Left ventricle myocardium inferior (tissue), 1 donor: ENCODE measurements at places on chromosomes 13 and 19.

GRCh38 chr13:60211548-60211947 is 47.8 kb upstream of the DIAPH3 start:
- no peak for DNase-seq

DNA sequence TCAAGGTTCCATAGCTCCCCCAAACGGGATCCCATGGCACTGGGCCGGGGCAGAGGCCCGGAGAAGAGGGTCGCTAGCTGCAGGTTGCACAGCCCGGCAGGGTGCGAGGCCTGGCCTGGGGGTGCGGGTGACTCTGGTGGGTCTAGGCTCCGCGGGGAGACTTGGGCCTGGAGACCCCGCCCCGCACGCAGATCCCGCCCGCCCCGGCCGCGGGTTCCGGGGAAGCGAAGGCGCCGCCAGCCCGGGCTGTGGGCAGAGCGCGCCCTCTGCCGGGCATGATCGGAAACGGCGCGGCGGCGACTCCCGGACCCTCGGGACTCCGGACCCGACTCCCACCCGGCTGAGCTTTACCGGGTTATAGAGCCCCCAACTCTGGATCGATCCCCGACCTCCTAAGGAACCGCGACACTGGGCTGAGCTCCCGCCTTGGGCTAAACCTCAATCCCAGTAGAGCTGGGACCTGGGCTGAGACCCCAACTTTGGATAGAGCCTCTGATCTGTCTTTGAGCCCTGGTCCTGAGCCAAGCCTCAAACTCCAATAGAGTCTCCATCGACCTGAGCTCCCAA is 3.1 kb upstream of the TNFAIP8L1 start:
- peak; percentile 74 for DNase-seq

- DNase-seq: no peak
These were observed 53.5 kb upstream of the TNFRSF19 start for GRCh38 chr13:23516702-23517101.

- no peak for DNase-seq
These were observed 26.3 kb downstream of the UBXN6 start for GRCh38 chr19:4431296-4431695.

- no peak for DNase-seq
These were observed 80.8 kb downstream of the FREM2 start for GRCh38 chr13:38767506-38768265.

GRCh38 chr19:2062389-2062729 is 11.3 kb upstream of the MKNK2 start:
- no peak for DNase-seq

DNA sequence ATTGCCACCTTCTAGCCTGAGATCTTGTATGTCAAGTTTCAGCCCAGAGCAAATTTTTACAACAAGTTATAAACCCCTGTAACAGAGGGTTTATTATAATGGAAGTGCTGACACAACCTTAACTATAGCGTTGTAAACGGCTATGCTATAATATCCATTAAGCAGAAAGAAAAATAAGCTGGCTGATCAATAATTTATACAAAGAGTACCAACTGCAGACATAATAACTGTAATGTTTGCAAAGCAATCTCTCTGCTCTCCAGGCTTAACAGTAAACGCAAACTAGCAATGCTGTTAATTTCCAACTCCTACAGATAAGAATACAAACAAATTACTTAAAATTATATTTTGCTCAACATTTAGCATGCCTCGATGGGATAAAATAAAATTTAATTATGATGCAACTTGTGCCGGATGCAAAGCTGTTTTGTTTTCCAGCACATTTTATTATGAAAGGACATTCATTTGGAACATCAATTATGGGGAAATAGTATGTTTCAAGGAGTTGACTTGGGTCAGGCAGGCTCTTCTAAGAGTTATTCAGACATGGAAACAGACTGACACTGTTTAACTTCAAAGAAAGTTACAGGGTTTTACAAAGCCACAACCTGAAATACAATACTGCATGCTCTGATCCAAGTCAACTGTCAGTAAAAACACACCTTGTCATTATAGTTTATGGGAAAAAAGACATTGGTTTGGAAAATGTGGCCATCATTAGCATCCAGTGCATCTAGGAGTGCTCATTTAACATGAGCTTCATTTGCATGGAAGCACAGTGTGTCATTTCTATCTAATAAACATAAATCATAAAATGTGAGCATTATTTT is 6.6 kb upstream of the DACH1 start:
- DNase-seq: no peak

DNA sequence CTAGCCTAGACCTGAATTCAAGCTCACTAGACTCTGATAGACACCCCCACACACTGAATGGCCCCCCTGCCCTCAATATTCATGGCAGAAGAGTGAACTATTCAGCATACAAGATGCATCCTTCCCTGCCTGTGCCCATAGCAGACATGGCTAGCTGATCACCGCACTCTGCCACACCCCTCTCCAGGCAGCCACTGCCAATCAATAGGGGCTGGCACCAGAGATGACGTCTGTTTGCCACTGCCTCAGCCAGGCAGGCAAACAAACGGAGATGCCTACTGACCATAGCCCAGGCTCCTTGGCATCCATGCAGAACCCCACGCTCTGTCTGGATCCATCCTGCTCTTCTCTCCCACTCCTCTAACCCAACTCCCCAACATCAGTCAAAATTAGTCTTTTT is 13.8 kb upstream of the NPAS1 start:
- DNase-seq: no peak

DNA sequence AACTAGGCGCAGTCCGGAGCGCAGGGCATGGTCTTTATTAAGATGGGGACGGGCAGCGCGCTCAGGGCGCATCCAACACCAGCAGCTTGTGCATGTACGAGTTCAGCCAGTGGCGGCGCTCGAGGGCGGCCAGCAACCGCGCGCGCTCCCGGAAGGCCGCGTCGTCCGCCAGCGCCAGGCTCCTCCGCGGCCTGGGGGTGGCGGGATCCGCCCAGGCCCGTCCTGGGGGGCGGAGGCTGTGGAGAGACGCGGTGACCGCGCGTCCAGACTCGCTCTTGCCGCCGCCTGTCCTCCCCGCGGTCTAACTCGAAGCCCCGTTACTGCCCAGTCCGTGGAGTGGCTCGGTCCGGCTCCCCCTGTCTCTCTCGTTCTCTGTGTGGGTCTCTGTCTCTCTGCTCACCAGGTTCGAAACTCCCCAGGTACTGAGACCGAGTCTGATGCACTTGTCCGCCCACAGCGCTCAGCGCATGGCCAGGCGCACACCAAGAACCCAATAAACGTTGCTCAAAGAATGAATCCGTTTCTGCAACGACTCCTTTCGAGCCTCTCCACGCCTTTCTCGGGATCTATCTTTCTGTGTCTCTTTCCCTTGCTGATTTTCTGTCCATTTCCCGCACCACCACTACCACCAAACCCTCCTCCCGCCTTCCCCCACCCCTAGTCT is 702 bp downstream of the PTH2 start:
- peak; percentile 38 for DNase-seq

- no peak for DNase-seq
These were observed 1.7 kb downstream of the DPY19L3 start for GRCh38 chr19:32407004-32407992.

- no peak for DNase-seq
These were observed 7.7 kb downstream of the ZIC5 start for GRCh38 chr13:99963816-99964339.

GRCh38 chr13:48507021-48507420 is 25.9 kb downstream of the RCBTB2 start:
- no peak for DNase-seq

DNA sequence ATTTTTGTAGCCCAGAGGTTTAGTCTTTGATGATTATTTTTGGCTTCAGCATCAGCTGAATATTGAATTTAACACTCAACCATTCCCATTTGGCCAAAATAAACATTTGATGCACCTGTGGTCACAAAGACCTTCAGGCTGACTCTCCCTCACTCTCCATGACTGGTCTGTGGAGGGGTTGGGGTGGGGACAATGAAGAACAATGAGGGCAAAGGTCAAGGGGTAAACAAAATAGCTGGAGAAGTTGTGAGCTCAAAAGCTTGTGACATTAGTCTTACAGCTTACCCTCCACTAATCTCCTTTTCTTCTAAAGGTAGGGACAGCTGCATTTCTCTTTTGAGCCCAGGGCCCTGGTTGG is 86.9 kb downstream of the SLC15A1 start:
- no peak for DNase-seq

DNA sequence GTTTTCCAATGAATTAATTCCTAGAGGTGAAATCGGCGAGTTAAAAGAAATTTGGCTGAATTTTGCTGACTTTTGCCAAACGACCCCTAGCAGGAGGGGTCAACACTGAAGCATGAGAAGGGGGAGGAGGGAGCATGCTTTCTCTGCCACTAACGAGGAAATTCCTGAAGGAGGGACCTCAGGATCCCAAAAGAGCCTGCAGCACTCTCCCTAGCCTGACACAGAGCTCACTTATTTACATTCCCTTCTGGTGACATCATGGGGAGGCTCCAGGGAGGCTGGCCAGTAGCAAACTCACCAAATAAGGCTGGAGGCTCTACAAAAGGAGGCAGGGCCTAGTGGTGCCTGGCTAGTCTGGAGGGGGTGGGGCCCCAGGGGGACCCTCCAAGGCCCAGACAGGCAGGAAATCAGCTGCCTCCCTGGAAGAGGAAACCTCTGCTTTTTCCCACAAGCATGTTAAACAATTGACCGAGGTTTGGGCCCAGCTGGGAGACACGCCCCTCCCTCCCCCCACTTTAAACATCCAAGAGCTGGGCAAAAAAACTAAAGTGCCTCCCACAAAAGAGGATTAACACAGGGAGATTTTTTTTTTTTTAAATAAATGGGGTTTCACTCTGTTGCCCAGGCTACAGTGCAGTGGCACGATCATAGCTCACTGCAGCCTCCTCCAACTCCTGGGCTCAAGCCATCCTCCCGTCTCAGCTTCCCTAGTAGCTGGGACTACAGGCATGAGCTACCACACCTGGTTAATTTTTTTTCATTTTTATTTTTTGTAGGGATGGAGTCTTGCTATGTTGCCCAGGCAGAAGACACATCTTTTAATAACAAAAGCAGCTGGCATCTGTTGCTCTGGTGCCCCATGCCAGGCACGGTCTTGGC is 2.1 kb downstream of the DAPK3 start:
- peak; percentile 91 for DNase-seq

DNA sequence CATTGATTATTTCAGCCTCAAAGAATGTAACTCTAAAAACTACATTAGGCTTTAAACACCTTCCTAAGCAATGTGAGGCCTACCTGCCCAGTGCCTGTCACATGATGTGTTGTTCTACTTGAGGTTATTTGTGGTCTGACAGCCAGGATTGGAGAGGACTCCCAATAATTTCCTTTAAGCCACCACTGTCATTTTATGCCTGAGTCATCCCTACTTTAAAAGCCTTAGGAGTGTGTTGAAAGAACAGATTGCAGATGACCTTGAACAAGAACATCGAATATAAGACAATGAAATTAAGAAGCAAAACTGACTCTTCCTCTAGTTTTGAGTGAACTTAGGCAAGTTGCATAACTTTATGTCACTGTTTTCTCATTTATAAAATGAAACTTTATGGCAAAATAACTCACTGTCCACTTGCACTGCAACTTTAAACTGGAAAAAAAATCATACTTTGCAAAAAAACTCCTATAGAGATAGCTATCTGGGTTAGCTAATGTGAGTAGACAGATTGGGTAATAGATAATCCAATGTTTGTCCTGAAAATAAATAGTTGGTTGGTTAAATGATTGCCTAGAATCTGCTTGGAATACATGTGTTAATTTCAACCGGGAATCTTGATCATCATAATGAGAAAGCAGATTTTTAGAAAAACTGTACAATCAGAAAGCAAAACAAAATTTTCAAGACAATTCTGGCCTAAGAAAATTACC is 361.2 kb downstream of the SUCLA2 start:
- DNase-seq: no peak

GRCh38 chr19:35115177-35115951 is at the start of gene FXYD3:
FXYD3 (plus strand) TSS chr19:35115823; CDS start chr19:35119377, 3,554 bp downstream.
- DNase-seq: no peak

- DNase-seq: no peak
These were observed 26.5 kb downstream of the MYCBP2 start for GRCh38 chr13:77300176-77301037.

- no peak for DNase-seq
These were observed 118.7 kb upstream of the MCF2L start for GRCh38 chr13:112850273-112850672.

DNA sequence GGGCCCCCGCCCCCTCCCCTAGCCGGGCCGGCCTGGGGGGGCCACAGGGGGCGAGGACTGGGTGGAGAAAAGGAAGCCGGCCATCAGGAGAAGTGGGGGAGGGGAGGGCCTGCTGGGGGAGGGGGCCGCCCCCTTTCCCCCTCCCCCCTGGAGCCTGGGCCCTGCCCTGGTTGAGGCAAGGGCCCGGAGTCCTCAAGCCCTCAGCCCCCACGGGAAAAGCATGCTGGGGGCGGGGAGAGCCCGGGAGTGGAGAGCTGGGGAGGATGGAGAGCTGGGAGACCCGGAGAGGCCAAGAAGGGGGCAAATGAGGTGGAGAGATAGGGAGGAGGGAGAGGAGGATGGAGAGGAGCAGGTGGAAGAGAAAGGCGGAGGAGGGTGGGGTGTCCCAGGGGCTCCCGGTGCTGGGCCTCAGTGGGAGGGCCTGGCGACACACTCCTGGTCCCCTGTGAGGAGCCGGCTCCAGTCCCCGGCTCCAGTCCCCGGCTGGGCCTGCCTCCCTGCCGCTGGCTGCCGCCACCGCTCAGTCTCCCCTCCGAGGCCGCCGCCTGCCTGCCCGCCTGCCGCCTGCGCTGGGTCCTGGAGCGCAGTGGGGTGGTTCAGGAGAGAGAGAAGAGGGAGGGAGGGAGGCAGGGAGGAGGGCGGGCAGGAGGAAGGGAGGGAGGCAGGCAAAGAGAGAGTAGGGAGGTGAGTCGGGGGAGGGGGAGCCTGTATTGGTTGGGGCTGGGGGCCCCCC is at the start of gene GRIK5:
Gene GRIK5 (minus strand): TSS at position 588 of the 733 bp plus-strand sequence. CDS start 4,436 bp downstream, outside the sequence.
- no peak for DNase-seq

DNA sequence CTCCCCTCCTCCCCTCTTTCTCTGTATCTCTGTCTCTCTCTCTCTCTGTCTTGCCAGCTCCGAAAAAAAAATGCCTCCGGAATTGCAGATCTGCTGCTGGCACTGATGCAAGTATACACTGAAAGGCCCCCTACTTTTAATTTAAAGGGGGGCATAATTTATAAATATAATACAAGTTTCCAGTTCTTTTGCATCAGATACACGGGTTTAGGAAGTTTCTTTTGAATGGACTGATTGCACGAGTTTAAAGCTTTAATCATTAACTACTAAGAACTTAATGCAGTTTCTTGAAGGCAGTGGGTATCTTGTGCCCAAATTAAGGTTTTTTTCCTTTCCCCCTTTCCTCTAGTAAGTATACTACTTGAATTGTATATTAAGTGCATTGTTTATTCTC is 1.4 kb downstream of the FGF9 start:
- DNase-seq: no peak

DNA sequence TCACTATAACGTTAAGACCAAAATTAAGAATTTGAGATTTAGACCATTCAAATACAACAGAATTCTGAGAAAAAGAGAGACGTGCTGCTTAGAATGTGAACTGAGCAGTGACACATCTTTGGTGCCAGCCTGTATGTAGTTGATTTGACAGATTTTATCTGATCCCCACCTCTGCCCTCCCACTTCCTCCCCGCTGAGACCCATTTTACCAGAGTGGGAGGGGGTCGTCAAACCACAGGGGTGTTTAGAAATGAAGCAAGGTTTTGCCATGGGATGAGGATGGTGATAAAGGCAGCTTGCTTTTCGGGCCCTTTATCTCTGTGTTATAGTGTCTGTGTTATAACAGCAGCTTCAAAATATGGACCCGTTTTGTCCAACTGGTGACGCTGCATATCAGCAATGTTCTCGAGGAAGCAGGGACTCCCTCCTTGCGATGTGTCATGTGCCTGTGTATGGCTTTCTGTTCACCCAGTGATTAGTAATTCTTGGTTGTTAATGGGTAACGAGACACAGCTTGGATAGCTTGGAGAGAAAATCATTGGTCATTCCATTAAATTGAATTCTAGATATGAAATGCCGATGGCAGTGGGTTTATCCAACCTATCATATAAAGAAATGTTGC is 125.0 kb downstream of the HS6ST3 start:
- no peak for DNase-seq
